ENCODE measurements at places on chromosomes 2 and 18. TPM values are rescaled to one million over a fixed set of nuclear protein-coding genes. Genes with fewer than 3 reads are reported as not detected.

The GRHL1 gene
- total RNA-seq: 0.47 TPM

DNA sequence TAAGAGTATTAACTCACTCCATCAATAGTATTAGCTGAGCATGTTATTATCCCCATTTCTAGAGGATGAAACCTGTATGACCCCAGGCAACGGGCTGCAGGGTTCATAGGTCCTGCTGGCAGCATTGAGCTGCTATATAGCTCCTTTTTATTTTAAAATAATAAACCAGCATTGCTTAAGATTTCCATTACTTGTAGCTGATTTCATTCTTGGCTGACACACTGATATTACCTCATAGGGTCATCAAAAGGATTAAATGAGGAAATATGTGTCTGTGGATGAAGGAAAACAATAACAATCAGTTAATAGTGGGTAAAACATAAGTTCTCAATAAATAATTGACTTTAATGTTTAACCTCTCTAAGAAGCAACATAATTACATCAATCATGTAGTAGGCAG is 48.3 kb upstream of the NRP2 start:
- no peak overlapping the region for H3K4me3 ChIP-seq
- H3K4me1 ChIP-seq: peaks cover 10% of the 10 kb centered on the region
- H3K27me3 ChIP-seq: no peaks in the 10 kb centered on the region
- no peaks in the 10 kb centered on the region for H3K36me3 ChIP-seq
- no peak overlapping the region for H3K27ac ChIP-seq

The FMNL2 gene
- 0.77 TPM for total RNA-seq

The KIF5C gene
- 9.4 TPM for total RNA-seq

DNA sequence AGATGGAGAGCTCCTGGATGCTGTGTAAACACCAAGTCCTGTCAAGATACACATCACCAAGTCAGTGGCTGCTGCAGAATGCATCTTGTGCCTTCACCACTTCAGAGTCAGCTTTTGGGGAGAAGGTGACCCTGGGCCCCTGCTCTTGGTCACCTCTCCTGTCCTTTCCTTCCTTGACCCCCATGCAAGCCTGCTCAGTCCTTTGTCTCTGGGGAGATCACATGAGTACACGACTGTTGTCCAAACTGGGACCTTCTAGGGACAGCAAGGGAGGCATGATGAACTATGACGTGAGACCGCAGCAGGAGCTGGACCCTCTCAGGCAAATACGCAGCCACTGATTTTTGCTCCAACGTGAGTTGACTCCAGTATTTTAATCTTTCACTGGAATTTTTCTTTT is 706.9 kb upstream of the ID2 start:
- H3K4me1 ChIP-seq: peaks cover 13% of the 10 kb centered on the region
- H3K36me3 ChIP-seq: no peaks in the 10 kb centered on the region
- no peak for DNase-seq
- no peak overlapping the region for H3K4me3 ChIP-seq

DNA sequence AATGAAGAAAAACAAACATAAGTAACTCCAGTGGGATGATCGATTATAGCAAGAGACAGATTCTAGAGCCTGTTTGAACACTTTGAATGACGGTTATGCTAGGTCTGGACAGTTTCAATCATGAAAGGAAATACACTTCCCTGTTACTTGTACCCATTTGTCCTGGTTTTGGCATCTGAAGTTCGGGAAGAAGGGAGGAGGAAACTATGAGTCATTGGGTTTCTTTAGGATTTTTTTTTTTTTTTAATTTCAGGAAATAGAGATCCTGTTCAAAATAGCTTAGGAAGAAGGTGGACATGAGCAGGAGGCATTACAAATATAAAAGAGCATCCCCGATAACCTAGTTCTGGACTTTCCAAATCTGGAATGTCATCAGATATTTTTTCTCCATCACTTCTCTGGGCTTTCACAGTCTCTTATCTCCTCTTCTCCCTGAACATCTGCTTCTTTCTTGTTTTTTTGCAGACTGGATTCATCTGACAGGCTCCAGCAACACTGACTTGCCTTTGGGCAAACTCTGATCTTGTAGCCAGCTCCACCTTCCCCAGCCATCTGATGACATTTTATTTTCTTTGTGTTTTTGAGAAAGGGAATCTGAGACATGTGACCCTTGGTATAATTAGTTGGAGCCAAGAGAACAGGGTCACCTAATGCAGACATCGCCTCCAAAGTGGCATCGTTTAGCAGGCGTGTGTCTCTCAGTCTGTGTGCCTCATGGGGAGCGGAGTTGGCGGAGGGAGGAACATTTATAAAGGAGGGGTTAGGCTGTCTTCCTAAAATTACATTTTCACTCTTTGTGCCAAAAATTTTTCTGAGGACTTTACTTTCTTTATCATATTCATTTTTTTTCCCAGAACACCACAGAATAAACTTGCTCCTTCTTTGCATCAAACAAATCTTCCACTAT is 195.3 kb upstream of the EPHA4 start:
- DNase-seq: no peak
- H3K36me3 ChIP-seq: no peaks in the 10 kb centered on the region
- no peaks in the 10 kb centered on the region for H3K4me1 ChIP-seq
- no peak overlapping the region for H3K27ac ChIP-seq
- H3K27me3 ChIP-seq: no peaks in the 10 kb centered on the region
- no peak overlapping the region for H3K4me3 ChIP-seq

The IGFBP5 gene
- total RNA-seq: not detected

GRCh38 chr2:238930216-238930615 is 82.3 kb downstream of the TWIST2 start:
- no peak overlapping the region for H3K4me3 ChIP-seq
- no peaks in the 10 kb centered on the region for H3K36me3 ChIP-seq
- no peak for DNase-seq
- H3K27me3 ChIP-seq: peaks cover 52% of the 10 kb centered on the region

- H3K4me1 ChIP-seq: no peaks in the 10 kb centered on the region
- H3K27ac ChIP-seq: no peak overlapping the region
- DNase-seq: no peak
- no peaks in the 10 kb centered on the region for H3K36me3 ChIP-seq
- no peaks in the 10 kb centered on the region for H3K27me3 ChIP-seq
- no peak overlapping the region for H3K4me3 ChIP-seq
Observed at GRCh38 chr2:21254170-21254965, 130.6 kb downstream of the TDRD15 start.

The CYRIA gene
- 1.6 TPM for total RNA-seq

- H3K27ac ChIP-seq: no peak overlapping the region
- no peak for DNase-seq
- no peaks in the 10 kb centered on the region for H3K27me3 ChIP-seq
- no peaks in the 10 kb centered on the region for H3K36me3 ChIP-seq
Observed at GRCh38 chr2:145587922-145588321, 1068.0 kb upstream of the ZEB2 start.

Data from naive thymus-derived CD8-positive, alpha-beta T cell (primary cell).